ENCODE measurements at places on chromosomes 5 and 9.

- DNase-seq, result no peak
Measured at GRCh38 chr9:131657037-131657377, 82.9 kb downstream of the RAPGEF1 start.

DNA sequence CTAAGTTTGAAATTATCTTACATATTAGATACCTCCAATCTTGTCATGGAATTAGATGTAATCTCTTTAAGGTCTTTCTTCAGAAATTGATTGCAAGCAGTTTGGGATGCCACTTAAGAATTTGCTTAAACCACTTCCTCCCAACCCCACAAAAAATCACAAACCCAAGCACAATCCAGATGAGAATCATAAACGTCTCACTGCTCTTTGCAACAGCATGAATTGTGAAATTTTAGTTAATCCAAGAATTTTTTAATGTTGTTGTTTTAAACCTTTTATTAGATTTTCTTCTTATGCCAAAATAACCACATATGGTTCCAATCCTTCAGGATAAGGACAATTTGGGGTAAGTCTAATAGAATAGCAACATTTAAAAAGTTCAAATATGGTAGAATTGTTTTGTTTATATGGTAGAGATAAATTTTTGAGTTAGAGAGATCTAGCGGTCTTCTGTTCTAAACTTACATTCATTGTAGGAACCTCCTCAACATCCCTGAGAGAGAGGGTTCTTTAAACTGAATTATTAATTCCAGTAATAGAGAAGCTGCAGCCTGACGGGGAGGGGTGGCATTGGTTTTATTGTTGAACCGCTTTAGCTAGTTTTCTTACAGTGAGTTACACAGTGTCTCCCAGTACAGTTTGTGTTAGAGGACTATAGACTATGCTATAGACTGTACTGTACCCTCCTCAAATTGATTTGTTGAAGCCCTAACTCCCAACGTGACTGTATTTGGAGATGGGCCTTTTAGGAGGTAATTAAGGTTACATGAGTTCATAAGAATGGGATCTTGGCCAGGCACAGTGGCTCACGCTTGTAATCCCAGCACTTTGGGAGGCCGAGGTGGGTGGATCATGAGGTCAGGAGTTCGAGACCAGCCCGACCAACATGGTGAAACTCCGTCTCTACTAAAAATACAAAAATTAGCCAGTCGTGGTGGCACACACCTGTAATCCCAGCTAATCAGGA is 24.8 kb upstream of the IL6ST start:
- DNase-seq, result no peak

DNA sequence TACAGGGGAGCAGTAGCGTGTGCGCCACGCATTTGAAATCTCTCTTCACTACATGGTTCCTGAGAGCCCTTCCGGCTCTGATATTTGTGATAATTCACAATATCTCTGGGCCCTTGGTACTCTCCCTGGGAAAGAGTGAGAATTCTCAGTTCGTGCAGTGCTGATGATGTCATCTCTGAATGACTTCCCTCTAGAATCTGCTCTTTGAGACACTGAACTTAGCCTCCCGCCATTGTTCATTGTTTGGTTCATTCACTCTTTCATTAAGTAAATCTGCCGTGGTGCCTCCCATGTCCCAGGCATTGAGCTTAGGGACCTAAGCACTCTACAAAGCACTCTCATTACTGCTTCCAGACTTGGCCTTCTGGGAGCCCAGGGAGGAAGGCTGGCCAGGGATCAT is 94.0 kb downstream of the PPARGC1B start:
- no peak for DNase-seq

DNA sequence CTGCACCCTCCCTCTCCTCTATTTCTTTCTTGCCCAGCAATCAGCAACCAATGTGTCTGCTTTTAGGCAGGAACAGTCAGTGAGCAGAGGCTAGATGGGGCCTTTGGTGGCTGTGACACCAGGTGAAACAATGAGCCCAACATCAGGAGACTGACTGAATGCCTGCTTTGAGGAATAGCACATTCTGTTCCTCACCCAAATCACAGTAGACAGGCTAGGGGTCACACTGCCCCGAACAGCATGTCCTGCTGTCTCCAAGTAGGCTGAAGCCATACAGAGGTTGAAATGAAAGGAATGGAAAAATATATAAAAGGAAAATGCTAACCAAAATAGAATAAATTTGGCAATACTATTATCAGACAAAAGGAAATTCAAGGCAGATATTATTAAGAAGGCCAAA is 122.5 kb upstream of the GDNF start:
- no peak for DNase-seq

DNA sequence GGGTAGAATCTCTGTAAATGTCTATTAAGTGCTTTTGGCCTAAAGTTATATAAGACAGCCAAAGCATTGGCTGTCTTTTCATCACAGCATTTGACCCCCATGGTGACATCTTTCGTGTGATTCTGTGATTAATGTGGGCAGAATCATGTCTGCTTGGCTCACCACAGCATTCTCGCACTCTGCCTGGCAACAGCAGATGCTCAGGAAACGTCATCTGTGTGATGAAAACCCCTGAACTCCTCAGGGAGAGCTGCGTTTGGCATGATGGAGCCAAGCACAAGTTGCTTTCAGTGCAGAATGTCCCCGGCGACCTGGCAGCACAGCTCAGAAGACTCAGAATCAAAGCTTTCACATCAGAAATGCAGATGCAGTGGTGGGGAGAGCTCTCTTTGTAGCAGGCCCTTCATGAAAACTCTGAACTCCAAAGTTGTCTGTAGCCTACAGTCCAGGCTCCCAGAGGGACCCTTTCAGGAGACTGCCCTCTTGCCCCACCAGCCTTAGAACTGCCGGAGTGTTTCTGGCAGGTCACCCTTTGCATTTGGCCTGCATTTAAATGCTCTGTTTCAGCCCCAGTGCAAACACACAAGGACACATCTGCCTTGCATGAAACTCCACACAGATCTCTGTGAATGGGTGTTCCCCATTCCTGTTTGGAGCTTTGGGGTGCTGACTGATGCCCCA is 155.6 kb upstream of the PANK3 start:
- no peak for DNase-seq

- no peak for DNase-seq
Measured at GRCh38 chr5:79612667-79613198, 492 bp downstream of the TENT2 start.

GRCh38 chr9:132472199-132472598 is 62.2 kb downstream of the CFAP77 start:
- no peak for DNase-seq

DNA sequence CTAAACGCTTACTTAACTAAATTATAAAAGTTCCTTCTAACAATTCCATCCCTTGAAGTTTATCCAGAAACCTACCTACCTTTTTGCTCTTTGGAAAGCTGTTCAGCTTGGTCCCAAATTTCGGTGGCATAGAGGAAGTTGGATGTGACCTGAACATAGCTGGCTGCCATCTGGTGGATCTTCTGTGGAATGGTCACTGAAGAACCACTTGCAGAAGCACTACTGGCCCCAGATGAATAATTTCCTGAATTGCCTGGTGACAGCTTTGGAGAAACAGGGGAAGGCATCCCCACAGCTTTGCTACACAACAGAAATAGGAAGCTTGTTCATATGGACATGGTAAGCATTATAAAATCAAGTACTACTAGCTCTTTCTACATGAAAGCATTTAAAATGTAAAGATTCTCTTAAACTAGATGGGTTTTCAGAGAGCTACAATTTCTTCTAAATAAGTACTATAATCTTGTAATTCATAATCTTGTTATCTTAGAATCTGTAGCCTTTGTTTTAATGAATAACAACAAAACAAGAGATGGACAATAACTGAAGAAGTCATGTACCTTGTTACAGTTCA is 9.9 kb downstream of the LEAP2 start:
- DNase-seq, result peak; percentile 72

DNA sequence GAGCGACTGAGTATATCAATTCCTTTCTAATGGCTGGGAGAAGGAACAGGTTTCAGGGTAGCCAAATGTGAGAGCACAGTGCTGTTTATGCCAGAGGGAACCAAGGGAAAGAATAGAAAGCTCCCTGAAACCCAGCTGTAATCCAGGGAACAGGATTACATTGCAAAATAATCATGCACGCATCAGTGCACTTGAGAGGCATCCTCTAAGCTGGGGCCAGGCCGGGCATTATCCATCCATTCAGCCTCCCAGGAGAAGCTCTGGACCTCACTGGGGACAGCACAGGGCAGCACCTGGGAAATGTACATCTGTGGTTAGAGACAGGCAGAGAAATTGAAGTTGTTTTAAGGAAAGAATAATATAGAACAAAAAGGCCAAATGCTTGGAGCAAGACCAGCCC is 72.7 kb downstream of the MTRR start:
- no peak for DNase-seq
